ENCODE measurements at places on chromosomes 2 and 18.
A peak's percentile ranks its signal among the peaks of the same experiment; 100 is the strongest.

GRCh38 chr2:30164131-30164925 is 17.5 kb downstream of the YPEL5 start:
- no peak for DNase-seq

GRCh38 chr2:196220671-196221070 is 49.3 kb upstream of the STK17B start:
- peak; percentile 47 for DNase-seq

DNA sequence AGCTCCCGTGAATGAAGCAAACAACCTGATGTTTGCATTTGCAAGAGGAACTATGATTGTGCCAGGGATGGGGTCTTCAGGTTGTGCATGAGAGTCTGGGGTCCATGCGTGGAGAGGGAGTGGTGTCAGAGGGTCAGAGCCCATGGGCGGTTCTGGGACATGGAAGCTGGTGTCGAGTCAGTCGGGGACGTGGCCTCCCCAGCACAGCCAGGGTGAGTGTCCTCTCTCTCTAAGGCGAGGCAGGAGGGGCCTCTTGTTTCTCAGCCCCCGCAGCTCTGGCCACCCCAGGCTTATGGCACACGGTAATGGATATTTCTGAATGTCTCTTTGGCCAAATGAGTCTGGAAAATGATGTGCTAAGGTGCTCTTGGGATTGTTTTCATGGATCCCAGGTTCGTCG is 118.6 kb downstream of the RTP5 start:
- no peak for DNase-seq

GRCh38 chr2:118040891-118041290 is 27.0 kb upstream of the CCDC93 start:
- no peak for DNase-seq

GRCh38 chr2:121638333-121638732 is 10.9 kb downstream of the CLASP1 start:
- no peak for DNase-seq

DNA sequence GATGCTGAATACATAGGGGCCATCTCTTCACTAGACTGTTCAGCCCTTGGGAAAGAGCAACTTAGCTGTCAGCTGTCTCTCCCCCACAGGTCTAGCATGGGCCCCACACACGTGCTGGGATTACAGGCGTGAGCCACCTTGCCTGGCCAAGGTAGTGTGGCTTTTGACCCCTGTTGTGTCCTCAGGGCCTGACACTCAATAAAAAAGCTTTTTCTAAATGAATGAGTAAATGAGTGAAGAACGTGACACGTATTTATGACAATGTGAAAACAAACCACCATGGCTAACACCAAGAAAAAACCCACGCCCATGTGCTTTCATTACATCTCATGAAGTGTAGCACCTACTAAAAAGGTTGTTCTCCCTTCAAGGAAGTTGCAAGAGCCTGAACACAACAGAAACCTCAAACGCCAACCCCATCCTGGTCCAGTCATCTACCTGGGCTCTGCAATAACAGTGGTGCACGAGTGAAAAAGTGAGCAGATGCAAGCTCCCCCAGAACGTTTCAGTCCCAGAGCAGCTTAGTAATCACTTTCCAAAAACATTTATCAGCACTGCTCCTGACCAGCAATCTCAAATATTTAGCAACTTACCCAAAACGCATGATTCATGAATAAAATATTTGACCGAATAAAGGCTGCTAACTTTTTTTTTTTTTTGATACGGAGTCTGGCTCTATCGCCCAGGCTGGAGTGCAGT is 3.4 kb downstream of the WDFY1 start:
- no peak for DNase-seq

DNA sequence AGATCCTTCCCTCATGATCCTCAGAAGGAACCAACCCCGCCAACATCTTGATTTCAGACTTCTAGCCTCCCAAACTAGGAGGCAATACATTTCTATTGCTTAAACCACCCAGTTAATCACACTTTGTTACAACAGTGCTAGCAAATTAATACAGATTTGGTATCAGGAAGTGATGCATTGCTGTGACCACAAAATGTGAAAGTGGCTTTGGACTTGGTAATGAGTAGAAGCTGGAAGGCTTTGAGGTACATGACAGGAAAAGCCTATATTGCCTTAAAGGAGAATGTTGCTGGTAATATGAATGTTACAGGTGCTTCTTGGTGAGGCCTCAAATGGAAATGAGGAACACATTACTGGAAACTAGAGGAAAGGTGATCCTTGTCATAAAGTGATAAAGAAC is 260.3 kb downstream of the SATB2 start:
- no peak for DNase-seq

DNA sequence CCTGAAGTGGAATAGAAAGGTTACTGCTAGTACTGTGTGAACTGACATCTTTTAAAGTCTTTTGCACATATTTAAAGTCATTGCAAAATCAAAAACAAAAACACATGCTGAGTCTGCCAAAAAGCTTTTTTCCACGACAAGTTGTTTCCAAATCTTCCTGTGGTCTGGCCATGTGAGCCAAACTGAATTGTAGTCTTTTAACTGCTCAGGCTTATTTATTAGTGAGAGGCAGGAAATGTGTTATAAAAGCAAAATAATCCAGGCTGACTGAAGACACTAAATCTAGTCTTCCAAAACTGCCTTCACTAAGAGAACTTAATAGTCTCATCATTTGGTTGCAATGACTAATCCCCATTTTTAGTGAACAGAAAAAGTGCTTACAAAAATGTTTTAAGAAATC is 2.3 kb downstream of the KRCC1 start:
- no peak for DNase-seq

GRCh38 chr2:240327566-240327965 is 107.9 kb upstream of the GPC1 start:
- no peak for DNase-seq

DNA sequence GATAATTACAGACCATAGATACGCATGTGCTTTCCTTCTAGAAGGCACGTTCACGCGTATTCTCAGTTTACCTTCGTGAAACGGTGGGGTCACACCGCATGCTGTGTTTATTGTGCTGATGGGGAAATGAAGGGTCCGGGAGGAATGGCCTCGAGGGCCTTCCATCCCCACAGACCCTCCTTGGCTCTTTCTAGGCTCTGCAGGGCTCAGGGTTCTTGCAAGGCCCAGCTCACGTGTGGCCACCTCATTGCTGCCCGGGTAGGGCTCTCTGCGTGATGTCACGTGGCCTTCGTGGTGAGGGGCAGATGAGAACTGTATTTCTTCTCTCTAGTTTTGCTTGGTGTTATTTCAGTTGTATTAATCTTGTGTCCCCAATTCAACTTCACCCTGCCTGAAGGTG is 133.5 kb upstream of the ALKAL2 start:
- no peak for DNase-seq

GRCh38 chr18:79494936-79495335 is 99.2 kb downstream of the NFATC1 start:
- DNase-seq, result no peak

DNA sequence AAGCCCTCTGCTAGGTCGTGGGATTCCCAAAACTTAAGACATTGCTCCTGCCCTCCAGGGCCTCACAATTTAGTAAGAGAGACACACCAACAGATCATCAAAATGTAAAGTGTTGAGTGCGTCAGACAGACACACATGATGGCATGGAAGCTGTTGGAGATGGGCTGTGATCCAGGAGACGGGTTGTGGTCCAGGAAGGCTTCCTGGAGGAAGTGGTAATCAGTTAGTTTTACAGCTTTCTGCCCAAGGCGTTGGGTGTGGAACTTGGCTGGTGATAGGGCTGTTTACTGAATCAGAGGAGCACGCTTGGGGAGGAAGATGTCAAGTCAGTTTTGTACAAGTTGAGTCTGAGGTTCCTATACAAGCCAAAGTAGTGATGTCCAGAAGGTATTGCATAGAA is 24.0 kb upstream of the GLI2 start:
- no peak for DNase-seq

DNA sequence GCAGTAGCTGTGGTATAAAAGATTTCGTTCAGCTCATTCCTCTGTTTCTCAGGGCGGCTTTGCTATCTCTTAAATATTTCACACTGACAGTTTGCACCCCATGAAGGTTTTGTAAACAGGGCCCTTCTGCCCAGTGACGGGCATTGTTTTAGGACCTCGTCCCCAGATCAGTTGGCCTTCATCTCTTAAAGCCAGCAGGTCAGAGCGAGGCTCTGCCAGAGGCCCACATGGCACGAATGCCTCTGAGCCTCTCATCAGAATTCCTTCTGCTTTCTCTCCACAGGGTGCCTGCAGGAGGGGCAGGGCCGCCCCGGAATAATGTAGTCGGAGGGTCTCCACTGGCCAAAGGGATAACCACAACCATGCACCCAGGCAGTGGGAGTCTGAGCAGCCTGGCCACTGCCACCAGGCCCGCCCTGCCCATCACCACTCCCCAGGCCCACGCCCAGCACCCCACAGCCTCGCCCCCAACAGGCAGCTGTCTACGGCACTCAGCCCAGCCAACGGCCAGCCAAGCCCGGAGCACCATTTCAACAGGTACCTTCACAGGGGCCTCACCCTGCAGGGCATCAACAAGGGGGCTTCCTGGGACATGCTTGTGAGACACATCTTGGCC is 177.0 kb downstream of the SEPTIN10 start:
- DNase-seq, result no peak

- no peak for DNase-seq
Observed at GRCh38 chr2:196590286-196590685, 49.2 kb upstream of the CCDC150 start.

GRCh38 chr2:39739386-39739785 is 39.7 kb downstream of the THUMPD2 start:
- DNase-seq, result no peak

- no peak for DNase-seq
Observed at GRCh38 chr18:38369772-38370690, 804.4 kb upstream of the CELF4 start.

GRCh38 chr2:75175456-75175855 is 23.9 kb downstream of the TACR1 start:
- DNase-seq, result no peak

- DNase-seq, result no peak
Observed at GRCh38 chr2:35468245-35468644, 887.3 kb upstream of the CRIM1 start.

GRCh38 chr2:55838653-55839052 is 84.9 kb downstream of the EFEMP1 start:
- no peak for DNase-seq

DNA sequence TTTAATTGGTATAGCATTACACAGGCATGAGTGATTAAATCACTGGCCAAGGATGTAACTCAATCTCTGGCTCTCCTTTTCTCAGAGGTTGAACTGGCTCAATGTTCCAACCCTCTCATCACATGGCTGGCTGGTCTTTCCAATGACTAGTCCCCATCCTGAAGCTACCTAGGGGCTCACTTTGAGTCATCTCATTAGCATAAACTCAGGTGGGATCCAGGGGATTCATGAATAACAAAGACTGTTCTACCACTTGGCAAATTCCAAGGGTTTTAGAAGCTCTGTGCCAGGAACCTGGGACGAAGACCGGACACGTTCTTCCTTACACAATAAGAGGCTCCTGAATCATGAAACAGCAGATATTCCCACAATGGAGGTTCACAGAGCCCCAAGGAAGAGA is 145.0 kb upstream of the SPATS2L start:
- DNase-seq, result no peak

DNA sequence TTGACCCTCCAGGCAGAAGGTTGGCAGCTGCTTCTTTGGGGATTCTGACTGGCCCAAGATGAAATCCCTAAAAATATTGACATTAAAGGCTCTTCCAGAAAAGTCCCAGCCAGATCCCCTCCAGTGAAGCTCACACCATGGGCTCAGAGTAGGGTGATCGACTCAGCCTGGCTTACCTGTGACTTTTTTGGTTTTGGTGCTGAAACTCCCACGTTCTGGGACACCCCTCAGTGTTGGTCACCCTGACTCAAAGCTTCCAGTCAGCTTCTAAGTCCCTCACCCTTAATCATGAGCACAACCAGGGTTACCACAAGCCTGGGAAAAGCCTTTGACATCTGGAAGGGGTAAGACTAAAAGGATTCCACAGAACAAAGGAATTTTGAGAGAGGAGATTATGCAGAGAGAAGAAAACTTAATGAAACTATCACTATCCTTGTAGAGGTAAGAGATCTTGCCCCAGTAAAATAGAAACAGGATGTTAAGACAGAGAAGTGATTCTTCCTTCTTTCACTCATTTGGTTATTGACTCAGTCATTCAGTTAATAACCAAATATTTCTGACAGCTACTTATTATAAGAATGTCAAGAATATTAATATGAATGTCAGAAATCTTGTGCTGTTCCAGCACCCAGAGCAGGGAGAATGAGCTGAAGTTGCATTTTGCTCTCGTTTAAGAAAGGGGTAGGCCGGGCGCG is 66.8 kb upstream of the SEC11C start:
- DNase-seq, result no peak

GRCh38 chr2:48444404-48444803 is 85.5 kb upstream of the STON1 start:
- no peak for DNase-seq

GRCh38 chr2:73908689-73909652 is 16.2 kb downstream of the ACTG2 start:
- no peak for DNase-seq

DNA sequence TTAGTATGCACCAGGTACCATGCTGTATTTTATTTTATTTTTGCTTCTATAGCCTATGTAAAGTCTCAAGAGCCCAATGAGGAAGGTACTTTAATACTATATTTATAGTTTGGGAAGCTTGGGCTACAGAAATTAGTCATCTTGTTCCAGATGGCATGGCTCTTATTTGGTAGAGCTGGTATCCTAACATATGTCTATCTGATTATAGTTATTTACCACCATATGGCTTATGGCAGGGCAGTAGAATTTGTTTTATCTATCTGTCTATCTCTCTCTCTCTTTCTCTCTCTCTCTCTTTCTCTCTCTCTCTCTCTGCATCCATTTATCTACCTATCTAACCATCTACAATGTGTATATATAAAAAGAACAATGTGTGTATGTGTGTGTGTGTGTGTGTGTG is 1293.7 kb upstream of the SLC39A10 start:
- DNase-seq, result no peak

DNA sequence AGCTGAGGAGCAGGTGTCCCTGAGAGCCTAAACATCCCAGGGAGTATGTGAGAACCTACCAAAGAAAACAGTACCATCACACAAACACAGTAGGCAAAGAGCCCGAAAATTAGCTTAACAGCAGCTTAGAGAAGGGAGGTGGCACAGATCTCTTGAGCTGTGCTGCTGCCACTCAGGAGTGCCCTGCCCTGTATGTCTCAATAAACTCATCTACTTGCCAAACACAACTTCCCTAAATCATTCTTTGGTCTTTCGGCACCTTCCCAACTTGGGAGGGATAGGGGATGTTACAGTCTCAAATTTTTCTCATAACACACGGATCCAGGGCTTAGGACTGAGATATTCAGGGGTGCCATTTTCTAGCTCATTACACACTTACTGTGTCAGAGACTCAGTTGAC is 45.3 kb upstream of the C1D start:
- no peak for DNase-seq

DNA sequence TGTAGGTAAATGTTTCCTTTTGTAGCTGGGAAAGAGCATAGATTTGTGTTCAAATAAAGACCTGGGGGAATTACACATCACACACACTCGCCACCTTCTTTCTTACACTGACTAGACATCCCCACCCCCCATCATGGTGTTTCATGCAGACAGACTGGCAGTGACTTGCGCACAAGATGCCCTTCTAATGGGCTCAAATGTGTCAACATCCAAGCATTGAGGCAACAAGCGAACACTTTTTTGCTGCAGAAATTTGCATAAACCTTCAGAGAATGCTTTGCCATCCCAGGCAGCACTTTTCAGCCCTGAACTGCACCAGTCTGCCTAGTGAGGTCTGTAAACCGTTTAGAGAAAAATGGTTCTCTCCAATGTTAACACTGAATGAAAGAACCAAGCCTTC is 4.5 kb downstream of the HOXD8 start:
- no peak for DNase-seq

GRCh38 chr2:211349031-211349430 is 792.6 kb downstream of the CPS1 start:
- no peak for DNase-seq

- DNase-seq, result no peak
Observed at GRCh38 chr2:239948100-239948881, 76.9 kb downstream of the NDUFA10 start.
